ENCODE measurements at places on chromosomes 6 and 20.

- no peak for DNase-seq
Observed at GRCh38 chr20:37484331-37484730, 36.7 kb upstream of the NNAT start.

GRCh38 chr20:50510706-50511542, 741 bp downstream of the PTPN1 start:
- DNase-seq = no peak

GRCh38 chr6:105902401-105903031, 183.6 kb upstream of the PRDM1 start:
- no peak for DNase-seq

GRCh38 chr20:18273738-18274137, 14.6 kb upstream of the ZNF133 start:
- DNase-seq = no peak

DNA sequence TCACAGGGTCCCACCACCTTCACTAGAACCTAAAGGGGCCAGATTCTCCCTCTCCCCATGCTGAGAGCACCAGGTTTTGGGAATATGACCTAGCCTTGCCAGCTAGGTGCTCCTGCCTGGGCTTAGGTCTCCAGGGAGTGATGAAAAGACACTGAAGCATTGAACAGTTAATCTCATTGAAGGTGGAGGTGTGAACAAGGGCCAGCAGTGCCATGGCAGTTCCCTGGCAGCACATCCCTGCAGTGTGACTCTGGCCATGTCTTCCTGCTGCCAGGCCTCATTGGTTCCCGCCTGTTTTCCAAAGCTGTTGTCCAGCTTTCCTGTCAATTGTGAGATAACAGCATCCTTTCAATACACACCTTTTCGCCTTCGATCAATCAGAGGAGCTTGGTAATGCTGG, 10.9 kb downstream of the PPIL6 start:
- no peak for DNase-seq

DNA sequence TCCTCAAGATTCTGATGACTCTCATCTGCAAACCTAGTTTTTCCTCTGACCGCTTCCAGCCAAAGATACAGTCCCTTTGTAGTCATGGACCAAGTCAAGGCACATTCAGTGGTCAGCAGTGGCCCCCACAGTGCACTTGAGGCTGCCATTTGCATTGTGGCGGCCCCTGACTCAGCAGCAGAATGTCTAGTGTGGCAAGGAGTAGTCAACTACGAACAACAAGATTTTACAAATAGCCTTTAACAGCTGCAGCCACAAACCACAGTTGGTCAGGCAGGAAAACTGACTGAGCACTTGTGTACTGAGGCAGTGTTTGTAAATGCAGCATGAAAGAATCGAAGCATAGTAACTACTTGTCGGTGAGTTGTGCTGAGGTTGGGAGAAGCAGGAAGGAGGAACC, 49.6 kb downstream of the SLC2A12 start:
- DNase-seq = no peak

GRCh38 chr6:36223706-36224105, 27.2 kb downstream of the BRPF3 start:
- DNase-seq = no peak

- DNase-seq = no peak
Observed at GRCh38 chr20:63153254-63154221, 62.4 kb downstream of the YTHDF1 start.

GRCh38 chr6:165841153-165841558, 178.1 kb upstream of the PDE10A start:
- no peak for DNase-seq

- DNase-seq = no peak
Observed at GRCh38 chr6:26516481-26517427, 16.7 kb downstream of the BTN1A1 start.

DNA sequence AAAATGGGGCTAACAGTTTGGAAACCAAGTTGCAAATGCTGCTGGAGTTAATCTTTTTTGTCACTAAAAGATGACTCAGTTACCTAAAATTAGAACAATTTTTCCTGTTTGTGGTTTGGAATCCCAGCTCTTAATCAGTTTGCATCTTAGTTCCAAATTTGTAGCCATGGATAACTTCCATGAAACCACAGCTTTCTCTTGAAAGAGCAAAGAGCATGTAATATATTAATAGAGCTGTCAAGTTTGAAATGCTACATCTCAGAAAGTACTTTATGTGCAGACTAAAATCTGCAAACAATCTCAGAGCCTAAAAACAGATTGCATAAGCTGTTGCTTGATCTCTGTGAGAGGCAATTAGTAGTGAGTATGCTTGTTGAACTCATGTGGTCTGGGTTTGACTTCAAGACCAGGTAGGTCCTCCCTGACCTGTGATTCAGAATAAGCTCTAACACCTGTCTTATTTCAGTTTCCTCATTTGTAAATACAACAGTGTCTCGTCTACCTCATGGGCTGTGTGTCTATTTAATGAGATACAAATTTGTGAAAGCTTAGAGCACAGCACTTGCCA, 23.5 kb downstream of the DHX35 start:
- DNase-seq = no peak

Data from NCI-H2081 treated with DMSO at 0.1 percent for 48 hours (cell line).